ENCODE measurements at places on chromosomes 2 and 18. TPM values are rescaled to one million over a fixed set of nuclear protein-coding genes. Genes with fewer than 3 reads are reported as not detected.

Gene CHST9
- total RNA-seq = not detected

Gene PTGR3
- 16.9 TPM for total RNA-seq

Gene EXOC6B
- 25.8 TPM for total RNA-seq

Gene HAT1
- total RNA-seq = 69.1 TPM
